ENCODE measurements at places on chromosomes 2 and 18.
A peak's percentile ranks its signal among the peaks of the same experiment; 100 is the strongest.

GRCh38 chr2:130843321-130843985 is 6.7 kb downstream of the ARHGEF4 start:
- DNase-seq, result no peak

DNA sequence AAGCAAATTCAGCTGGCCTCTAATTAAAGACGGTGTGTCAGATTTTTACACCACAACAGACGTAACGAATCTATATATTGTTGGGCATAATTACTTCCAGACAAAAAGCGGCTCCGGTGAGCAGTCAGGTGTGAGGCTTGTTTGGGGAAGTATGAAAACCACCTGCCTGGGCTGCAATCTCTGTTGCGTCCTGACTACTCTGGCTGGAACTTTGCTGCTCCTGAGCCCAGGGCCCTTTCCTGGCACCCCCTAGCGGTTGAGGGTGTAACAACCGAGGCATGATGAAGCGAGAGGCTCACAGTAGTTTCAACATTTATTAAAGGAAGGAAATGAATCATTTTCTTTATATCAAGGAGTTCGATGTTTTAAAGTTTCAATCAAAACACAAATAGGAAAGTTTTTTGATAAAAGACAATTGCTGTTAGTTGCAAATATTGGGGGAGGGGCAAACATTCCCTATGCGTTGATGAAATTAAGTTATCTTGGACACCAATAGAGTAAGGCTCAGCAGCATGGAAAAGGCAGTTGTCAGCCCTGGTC is 10.6 kb upstream of the ITGB6 start:
- DNase-seq, result peak; percentile 78

DNA sequence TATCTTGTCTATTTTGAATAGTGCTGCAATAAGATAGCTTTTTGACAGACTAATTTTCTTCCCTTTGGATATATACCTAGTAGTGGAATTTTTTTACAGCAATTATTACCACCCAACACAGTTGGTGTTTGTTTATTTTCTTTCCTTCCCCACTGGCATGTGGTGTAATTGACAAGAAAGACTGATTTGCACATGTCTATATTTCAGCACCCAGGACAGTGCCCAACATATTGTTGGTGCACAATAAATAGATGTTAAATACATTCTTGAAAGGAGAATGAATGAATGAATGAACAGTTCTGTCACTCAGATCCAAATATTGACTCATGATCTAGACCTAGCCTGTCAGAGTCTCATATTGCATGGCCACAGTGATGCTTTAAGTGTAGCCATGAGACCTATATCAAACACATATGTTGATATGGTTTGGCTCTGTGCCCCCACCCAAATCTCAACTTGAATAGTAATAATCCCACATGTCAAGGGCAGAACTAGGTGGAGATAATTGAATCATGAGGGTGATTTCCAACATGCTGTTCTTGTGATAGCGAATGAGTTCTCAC is 538.2 kb downstream of the NYAP2 start:
- DNase-seq, result no peak

DNA sequence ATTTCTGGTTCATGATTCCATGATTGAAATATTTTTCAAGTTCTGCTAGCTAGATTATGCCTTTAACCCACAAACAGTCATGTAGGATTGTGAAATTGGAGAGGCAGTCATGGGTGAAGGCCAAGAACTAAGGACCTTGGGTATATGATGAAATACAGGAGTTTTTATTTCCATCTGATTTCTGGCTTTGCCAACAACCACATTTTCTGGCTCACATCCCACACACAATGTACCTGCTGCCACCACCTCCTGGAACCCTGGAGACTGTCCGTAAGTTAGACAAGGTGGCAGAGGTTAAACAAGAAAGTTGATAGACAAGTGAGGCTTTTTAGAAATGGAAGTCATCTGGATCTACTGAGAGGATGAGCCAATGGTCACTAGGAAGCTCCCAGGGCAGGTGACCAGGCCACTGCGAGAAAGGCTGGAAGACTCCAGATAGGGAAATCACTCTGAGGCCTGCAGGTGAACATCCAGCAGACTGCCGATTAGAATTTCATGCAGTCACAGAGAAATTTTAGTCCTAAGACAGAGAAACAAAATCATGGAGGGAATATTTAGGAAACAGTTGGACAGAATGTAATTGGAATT is 402.0 kb downstream of the ALK start:
- no peak for DNase-seq

- no peak for DNase-seq
Observed at GRCh38 chr2:142997231-142997630, 119.8 kb downstream of the KYNU start.

DNA sequence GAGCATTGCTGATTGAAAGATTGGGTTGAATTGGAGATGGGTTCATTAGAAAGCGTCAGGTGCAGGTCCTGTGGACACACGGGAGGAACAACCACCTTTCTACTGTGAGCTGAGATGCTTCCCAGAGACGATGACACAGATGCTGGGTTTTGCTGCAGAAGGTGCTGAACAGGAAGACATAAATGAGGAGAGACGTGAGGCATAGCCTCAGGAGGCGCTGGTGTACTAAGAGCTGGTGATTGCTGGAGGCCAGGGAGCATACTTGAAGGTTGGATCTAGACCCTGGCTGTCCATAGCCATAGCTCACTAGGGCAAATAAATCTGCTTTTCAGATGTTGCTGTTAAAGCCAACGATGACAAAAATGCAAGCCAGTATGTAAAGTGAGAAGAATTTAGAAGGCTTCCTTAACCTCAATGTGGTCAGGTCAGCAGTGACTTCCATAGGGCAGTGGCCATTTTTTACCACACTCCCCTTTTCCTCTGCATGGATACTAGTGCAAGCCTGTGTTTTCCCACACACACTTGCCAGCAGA is 153.7 kb downstream of the SOX11 start:
- no peak for DNase-seq

- no peak for DNase-seq
Observed at GRCh38 chr2:15472133-15472532, 89.0 kb downstream of the NBAS start.

GRCh38 chr18:66136039-66136438 is 385.2 kb downstream of the CDH7 start:
- no peak for DNase-seq

GRCh38 chr2:216878072-216878471 is 18.2 kb upstream of the TNP1 start:
- no peak for DNase-seq

- DNase-seq, result no peak
Observed at GRCh38 chr18:76487782-76488181, 7.3 kb downstream of the ZNF516 start.

GRCh38 chr2:12818416-12819102 is 101.8 kb downstream of the TRIB2 start:
- no peak for DNase-seq

- DNase-seq, result no peak
Observed at GRCh38 chr2:138023298-138023697, 59.0 kb downstream of the HNMT start.

DNA sequence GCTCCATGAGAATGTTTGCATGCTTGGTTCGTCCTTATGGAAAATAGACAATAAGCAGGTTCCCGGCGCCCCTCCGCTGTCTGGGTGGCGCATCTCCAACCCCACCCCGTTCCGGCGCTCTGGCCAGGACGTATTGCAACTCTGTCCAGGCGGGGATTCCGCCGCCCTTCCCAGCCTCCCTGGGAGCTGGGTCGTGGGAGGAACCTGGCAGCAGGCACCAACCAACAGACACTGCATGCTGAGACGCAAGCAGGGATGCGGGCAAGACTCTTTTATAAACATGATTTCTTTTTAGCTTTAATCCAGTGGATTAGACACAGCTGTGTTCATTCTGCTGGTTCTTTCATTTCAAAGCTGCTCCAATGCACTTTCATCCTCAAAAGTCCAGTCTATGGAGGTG is 240.2 kb downstream of the SH3BP4 start:
- DNase-seq, result no peak

DNA sequence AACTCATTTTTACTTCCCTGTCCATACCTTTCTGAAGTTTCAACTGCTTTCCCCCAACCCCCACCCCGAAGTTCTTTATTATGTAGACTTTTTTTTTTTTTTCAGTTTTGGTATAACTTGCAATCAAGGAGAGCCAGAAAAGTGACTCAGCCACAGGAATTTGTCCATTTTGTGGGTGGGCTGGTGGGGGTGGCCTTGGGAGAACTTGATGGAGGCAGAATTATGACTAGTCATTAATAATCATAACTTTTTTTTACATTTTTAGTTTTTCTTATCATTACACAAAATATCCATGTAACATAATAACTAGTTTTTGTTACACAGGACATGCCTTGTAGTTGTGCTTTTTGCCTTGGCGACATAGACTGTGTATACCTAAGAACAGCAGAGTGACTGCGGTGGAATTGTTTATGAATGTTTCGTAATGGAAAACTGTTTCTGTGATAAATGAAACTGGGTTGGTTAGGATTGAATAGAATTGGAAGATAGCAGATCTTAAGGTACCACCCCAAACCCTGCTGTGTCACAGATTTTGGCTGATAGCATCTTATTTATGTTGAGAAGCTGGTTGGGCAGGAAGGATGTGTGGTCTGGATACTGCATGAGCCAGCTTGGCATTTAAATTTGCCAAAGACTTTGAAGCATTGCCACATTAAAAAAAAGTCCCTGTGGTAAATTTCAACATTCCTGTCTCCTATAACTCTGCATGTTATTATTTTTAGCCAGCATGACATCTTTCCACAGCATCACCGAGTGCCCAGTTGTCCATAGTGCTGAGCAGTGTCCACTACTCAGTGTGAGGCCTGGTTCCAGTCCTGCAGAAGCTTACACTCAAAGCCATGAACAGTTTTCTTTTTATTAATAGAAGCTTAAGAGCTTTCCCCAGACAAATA is 30.7 kb downstream of the LYPD6B start:
- DNase-seq, result no peak

DNA sequence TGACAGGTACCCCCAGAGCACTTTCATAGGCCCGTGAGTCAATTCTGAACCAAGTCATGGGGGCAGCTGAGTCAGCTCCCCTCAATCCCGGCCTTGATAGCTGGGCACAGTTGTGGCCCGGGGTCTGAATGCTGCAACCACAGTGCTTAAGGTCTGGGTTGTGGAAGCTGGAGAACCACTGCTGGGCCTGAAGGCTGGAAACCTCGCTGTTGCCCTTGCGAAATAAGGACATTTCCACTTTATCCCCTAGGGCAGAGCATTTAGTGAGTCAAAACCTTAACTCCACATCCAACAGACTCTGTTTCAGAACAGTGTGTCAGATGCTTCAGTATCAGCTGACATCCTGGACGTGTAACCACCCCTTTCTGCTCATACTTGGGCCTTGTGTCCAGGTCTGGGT is 58.6 kb downstream of the SP110 start:
- no peak for DNase-seq

- DNase-seq, result no peak
Observed at GRCh38 chr2:86002375-86002774, 103.3 kb downstream of the POLR1A start.

DNA sequence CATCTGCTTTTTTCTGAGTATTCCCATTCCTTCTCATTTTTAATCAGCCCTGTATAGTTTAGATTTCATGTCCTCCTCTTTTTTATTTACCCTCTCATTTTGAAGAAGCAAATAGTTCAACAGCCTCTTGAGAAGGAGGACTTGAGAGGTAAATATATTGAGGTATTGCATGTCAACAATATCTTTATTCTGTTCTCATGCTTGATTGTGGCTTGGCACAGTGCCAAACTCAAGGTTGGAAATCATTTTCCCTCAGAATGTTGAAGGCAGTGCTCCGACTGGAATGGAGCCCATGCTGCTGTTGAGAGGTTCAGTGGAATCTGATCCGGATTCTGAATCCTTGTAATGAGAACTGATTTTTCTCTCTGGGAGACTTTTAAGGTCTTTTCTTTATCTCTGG is 31.0 kb upstream of the GALNT3 start:
- DNase-seq, result no peak

- no peak for DNase-seq
Observed at GRCh38 chr18:79926306-79926705, 25.1 kb downstream of the SLC66A2 start.

DNA sequence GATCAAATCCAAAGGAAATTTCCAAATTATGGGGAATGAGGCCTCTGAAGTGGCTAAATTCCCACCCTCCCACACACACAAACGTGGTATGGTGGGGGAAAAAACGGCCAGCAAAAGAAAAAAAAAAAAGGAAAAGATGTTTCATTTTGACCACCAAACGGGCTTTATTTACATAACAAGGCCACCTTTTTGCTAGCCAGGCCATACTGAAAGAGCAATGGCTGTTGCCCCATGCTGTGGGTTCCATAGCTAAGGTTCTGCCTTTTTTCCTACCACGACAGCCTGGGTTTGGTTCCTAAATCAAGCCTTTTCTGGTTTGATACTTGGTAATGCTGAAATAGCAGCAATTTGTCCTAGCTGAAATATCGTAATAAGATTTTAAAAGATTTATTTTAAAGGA is 14.0 kb upstream of the IL1B start:
- DNase-seq, result no peak
